Kidney (tissue), 22 donors: ENCODE measurements at places on chromosomes 5 and 9. TPM values are rescaled to one million over a fixed set of nuclear protein-coding genes. Genes with fewer than 3 reads are reported as not detected.

- no peak for DNase-seq
These were observed 876.4 kb downstream of the DTWD2 start for GRCh38 chr5:118111956-118112355.

RPL35 gene
- polyA plus RNA-seq = 2,355 TPM

- DNase-seq = no peak
These were observed 44.7 kb upstream of the HMGCS1 start for GRCh38 chr5:43357878-43358281.

- DNase-seq = peak; percentile 81
These were observed 242.6 kb downstream of the DENND1A start for GRCh38 chr9:123687246-123687751.

GRCh38 chr5:14250084-14250695 lies 107.0 kb downstream of the TRIO start:
- peak; percentile 88 for DNase-seq

- DNase-seq = no peak
These were observed 431 bp downstream of the RNF208 start for GRCh38 chr9:137221506-137222111.

CDKN2A gene
- polyA plus RNA-seq = not detected

DNA sequence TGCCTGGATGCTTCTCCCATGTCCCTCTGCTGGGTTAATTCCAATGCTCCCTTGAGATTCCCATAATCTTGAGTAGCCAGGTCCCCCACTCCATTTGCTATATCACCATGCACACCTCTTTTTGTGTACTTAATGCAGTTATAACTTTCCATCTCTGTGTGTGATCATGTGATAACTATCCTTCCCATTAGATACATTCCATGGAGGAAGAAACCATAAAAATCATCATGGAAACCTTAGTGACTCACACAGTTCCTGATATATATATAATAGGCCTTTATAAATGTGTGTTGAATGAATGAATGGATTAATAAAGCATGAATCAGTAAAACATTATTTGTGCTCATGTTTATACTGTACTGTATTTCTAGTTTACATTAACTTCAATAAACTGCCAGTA lies 104.6 kb downstream of the PCSK5 start:
- DNase-seq = no peak

RAB3C gene
- polyA plus RNA-seq = not detected

- no peak for DNase-seq
These were observed 39.1 kb downstream of the FGD3 start for GRCh38 chr9:92986176-92987119.

GRCh38 chr9:100939636-100940035 lies 88.9 kb upstream of the PLPPR1 start:
- DNase-seq = no peak

DNA sequence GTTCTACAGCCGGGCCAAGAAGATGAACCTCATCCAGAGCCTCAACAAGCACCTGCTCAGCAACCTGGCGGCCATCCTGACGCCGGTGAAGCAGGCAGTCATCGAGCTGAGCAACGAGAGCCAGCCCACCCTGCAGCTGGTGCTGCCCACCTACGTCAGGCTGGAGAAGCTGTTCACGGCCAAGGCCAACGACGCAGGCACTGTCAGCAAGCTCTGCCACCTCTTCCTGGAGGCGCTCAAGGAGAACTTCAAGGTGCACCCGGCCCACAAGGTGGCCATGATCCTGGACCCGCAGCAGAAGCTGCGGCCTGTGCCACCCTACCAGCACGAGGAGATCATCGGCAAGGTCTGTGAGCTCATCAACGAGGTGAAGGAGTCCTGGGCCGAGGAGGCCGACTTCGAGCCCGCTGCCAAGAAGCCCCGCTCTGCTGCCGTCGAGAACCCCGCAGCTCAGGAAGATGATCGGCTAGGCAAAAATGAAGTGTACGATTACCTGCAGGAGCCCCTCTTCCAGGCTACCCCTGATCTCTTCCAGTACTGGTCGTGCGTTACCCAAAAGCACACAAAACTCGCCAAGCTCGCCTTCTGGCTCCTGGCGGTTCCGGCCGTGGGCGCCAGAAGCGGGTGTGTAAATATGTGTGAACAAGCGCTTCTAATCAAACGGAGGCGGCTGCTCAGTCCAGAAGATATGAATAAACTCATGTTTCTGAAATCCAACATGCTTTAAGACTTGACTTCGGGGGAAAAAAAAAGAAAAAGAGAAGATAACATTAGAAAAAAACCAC lies 28.5 kb downstream of the AMBP start:
- DNase-seq = no peak

DNA sequence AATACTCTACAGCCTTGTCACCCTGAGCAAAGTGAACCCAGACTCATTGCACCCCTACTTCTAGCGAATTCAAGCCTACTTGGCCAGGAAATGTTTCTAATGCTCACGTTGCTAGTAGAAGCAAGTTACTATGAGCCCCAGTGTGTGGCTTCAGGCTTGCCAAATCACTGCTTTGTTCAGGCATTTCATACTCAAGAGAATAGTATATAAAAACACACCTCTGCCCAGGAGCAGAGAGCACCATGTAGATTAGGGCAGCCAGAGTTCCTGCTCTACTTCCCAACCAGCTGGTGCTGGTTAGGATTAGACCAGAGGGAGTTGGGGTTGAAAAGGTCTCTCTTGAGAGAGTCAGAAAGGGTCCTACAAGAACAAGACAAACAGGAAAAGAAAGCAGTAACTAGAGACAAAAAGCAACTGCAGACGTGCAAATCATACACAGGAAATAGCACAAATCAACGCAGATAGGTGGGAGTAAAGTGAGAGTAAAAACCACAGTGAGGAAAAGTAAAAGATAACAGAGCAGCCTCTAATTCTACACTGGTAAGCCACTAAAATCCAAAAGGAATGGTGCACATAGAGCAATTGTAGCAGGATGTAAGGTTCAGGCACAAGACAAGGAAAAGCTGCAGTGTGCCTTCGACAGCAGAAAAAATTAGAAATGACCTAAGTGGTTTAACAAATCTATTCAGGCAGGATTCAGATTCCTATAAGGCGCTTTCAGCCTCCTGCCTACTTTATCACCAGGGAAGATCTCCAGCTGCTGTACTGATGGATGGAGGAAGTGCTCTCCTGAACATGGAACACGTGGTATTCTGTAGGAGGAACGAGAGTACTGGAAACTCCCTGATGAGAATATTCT lies 49.6 kb upstream of the KIF2A start:
- DNase-seq = peak; percentile 77

DNA sequence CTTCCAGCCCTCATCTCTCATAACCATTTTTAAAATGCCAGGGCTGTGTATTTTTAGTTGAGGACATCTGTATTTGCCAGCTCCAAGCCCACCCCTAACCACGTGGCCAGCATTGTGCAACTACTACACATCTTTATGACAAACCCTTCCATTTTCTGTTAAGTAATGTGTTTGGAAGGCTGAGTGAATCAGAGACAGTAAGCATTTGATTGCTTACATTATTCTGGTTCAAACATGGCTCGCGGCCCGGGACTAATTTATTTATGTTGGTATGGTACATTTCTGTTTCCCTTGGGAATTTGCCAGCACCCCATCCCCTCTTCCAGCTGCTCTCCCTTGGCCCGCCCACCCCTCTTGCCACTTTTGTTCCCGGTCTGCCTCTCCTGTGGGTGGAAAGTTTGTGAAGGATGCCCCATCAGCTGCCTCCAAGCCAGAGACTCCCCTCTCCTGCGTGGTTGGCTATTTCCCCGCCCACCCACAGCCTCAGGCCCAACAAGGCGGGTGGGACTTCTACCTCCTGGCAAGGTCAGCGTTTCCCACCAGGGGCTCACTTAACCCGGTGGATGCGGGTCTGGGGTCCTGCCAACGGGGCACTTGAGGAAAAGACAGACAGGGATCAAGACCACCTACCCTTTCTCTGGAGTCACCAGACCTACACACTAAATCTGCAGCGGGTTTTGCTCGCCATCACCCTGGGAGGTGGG lies 162.2 kb downstream of the HSD17B3 start:
- peak; percentile 31 for DNase-seq

ATP10B gene
- polyA plus RNA-seq = not detected

THBS4 gene
- 1.8 TPM for polyA plus RNA-seq

DNA sequence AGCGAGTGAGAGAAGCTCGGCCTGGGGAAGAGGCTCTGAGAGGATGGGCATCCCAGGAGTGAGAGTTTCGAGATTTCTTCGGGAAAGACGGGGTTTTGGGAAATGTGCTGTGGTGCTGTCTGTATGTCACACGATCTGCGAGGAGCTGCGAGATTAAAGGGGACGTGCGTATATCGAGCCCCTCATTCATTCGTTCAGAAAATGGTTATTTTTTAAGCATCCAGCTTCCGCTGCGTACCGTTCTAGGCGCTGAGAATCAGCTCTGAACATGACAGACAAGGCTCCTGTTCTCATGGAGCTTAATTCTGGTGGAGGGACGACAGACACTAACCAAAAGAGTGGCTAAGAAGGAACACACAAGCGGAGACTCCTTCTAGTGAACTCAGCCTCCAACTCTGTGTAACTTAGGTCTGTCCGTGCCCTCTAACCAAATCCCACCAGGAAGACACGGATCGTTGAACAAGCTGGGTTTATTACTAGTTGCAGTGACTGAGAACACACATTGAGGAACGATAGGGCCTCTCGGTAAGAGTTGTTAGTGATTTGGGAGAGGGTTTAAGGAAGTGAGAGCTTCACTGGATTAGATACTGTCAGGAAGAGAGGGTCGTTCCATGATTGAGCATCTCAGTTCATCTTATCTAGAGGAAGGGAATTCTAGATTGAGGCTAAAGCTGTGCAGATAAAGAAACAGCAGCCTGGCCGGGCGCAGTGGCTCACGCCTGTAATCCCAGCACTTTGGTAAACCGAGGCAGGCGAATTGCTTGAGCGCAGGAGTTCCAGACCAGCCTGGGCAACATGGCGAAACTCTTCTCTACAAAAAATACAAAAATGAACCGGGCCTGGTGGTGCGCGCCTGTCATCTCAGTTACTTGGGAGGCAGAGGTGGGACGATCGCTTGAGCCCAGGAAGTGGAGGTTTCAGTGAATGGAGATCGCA lies 1.0 kb upstream of the FBXW11 start:
- peak; percentile 41 for DNase-seq

DNA sequence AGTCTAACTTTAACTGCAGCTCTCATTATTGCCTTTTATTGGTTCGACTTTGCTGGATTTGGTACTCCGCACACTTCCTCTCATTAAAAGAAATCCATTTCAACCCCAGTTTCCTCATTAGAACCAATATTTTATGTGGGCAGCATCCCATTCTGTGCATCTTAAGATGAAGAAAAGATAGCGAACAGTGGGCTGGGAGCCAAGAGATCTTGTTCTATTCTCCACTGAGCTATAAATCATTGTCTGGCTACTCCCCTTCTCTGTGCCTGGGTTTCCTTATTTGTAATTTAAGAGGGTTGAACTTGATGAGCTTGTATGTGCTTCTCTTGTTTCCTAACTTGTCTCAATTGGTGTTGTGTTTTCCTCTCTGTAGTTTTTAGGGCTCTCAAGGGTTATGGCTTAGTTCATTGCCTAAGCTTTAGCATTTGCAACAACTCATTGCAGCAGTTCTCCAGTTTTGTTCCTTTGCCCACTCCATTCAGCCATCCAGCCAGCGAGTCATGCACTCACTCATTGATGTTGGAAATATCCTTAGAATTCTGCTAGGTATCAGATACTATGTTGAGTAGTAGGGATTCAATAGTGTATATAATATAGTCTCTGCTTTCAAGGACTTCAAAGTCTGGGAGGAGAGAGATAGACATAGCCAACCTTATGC lies 273.3 kb upstream of the TNC start:
- peak; percentile 91 for DNase-seq

LCN15 gene
- not detected for polyA plus RNA-seq

RASA1 gene
- 9.9 TPM for polyA plus RNA-seq

FBXL17 gene
- 11.7 TPM for polyA plus RNA-seq

- DNase-seq = peak; percentile 82
These were observed 89.5 kb downstream of the ESM1 start for GRCh38 chr5:54895816-54896341.

DNA sequence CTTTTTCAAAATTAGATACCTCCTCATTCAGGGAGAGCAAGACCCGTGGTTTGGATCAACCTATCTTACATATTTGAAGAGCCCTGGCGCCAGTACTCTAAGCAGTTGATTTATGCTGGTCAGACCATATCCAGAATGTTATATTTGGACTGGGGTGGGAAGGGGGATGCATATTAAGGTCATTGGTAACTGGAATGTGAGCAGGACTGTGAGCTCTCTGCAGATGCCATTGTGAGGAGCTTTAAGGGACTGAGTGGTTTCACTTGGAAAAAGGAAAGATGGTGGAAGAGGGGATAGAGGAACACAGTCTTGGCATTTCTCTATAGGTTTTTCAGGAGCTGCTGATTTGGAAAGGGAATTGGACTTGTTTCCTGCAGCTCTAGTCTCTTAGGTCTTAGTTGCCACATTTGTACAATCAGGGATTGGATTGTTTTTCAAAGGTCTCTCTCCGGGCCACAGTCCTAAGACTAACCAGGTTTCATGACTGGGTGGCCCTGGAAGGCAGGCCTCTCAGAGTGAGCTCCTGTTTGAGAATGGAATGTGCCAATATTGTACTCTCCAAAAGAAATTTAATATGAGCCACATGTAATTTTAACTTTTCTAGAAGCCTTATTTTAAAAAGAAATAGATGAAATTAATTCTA lies 25.8 kb upstream of the F2R start:
- DNase-seq = no peak

GRCh38 chr5:112787261-112787660 lies 49.6 kb downstream of the APC start:
- DNase-seq = no peak

CA9 gene
- polyA plus RNA-seq = 0.67 TPM

GRCh38 chr5:59560553-59560952 lies 333.0 kb downstream of the PDE4D start:
- no peak for DNase-seq

FRMD3 gene
- polyA plus RNA-seq = 9.9 TPM

GRCh38 chr5:39648085-39648847 lies 223.5 kb upstream of the DAB2 start:
- DNase-seq = no peak

DNA sequence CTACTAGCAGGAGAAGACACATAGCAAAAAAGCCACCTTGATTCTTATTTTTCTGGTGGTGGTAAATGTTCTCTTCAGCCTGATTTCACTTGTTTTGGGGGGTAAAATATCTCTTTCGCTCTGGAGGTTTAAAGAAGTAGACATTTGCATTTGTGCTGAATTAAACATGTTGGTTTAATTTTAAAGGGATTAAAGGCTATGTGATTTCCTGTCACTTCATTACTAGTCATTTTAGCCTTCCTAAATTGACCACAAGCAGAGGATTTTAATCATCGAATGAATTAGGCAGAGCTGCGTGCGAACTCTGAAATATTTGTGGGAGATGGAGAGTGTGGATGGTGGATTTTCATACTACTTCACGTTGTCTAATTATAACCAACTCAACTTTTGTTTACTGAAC lies 4.8 kb downstream of the RASGRF2 start:
- DNase-seq = no peak

GRCh38 chr5:117118499-117118898 lies 543.9 kb upstream of the SEMA6A start:
- no peak for DNase-seq

GRCh38 chr9:97961361-97961760 lies 21.8 kb upstream of the ANP32B start:
- no peak for DNase-seq

DNA sequence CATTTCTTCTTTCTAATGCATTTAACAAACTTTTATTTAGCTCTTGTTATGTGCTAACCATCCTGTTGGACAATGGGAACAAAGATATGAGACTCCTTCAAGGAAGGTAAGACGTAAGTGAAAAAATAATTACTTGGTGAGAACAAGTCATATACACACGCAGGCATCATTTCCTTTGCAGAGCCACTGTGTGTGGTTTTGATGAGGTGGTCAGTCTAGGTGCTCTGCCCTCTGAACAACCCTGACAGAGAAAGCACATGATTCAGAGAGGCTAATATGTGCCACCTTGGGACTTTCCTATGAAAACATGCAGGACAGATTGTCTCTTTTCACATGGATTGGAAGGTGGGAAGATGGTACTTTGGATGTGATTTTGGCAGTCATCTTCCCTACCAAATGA lies 1162.5 kb upstream of the DMAC1 start:
- DNase-seq = no peak
